ENCODE measurements at places on chromosomes 6 and 20. TPM values are rescaled to one million over a fixed set of nuclear protein-coding genes. Genes with fewer than 3 reads are reported as not detected.

The CAP2 gene
- total RNA-seq = 20.9 TPM

The RGS17 gene
- total RNA-seq = 2.0 TPM

The WFDC5 gene
- not detected for total RNA-seq

The MDFI gene
- 30.8 TPM for total RNA-seq

The INSM1 gene
- not detected for total RNA-seq

The EMILIN3 gene
- 1.2 TPM for total RNA-seq

The E2F3 gene
- total RNA-seq = 5.1 TPM

The LY86 gene
- not detected for total RNA-seq

The DEFB132 gene
- not detected for total RNA-seq

The ADIG gene
- not detected for total RNA-seq

The CD83 gene
- total RNA-seq = 4.9 TPM

The TBC1D7 gene
- 13.7 TPM for total RNA-seq

The RTN4IP1 gene
- 2.8 TPM for total RNA-seq

The CBLN4 gene
- total RNA-seq = not detected

The RAET1G gene
- total RNA-seq = 0.82 TPM

The NXT1 gene
- total RNA-seq = 11.6 TPM

The PRR18 gene
- total RNA-seq = not detected

The NKAPL gene
- total RNA-seq = 2.3 TPM

The KHDRBS2 gene
- not detected for total RNA-seq

The COX4I2 gene
- total RNA-seq = 0.23 TPM

Data from pericardium fibroblast (primary cell).